ENCODE measurements at places on chromosomes 2 and 18. TPM values are rescaled to one million over a fixed set of nuclear protein-coding genes. Genes with fewer than 3 reads are reported as not detected.

DNA sequence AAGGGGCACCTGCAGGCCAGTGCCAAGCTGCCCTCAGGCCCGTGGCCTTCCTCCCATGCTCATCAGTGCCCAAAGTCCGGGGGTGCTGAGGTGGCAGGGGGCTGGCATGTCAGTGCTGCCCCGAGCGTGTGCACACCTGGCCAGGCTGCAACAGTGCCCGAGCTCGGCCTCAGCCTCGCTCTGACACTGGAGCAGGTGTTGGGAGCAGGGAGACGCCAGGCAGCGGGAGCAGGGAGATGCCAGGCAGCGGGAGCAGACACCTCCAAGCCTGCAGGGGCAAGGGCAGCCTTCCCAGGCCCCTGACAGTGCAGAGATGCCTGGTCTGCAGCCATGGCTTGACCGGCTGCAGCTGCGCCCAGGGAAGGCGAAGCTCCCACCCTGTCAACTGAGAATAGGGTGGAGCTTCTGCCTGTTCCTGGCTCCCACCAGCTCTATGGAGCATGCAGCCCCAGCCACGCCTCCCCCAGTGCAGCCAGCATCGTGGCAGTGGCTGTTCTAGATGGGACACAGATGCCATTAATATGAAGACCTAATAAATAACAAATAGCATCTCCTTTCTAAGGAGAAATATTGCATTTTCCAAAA lies 82.4 kb downstream of the DTNB start:
- no peak for DNase-seq

DNA sequence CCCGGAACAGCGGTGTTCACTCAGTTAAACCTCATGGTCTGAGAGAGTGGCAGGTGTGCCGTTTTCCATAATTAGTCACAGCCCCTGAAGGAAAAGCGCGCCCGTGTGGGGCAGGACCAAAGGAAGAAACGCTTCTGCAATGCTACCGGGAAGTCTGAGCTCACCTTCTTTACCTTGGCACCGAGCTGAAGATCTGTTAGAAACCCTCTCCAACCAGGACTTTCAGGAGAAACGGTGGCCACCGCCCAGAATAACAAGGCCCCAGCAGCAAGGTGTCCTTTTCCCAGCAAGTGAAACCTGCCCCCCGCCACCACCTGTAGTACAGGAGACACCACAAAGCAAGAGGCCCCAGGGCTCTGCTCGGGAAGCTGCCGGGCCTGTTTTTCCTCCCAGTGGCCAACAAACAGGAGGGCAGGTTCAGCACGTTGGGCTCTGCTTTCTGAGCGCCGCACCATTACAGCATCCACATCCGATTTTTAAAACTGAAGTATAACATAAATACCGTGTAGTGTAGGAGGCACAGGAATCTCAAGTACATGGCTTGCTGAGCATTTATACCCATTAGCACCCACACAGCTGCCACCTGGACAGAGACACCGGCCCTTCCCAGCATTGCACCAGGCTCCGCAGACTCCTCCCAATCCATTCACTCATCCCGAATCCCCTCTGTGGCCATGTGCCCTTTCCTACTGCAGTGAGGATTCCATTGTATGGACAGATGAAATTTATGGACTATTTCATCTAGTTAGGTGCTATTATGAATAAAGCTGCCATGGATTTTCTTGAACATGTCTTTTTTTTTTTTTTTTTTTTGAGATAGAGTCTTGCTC lies 121.8 kb upstream of the RIOK3 start:
- no peak for DNase-seq

The DUSP19 gene
- 1.9 TPM for total RNA-seq

GRCh38 chr2:239264838-239265651 lies 135.8 kb downstream of the HDAC4 start:
- DNase-seq: no peak

The SP110 gene
- 31.2 TPM for total RNA-seq
